Fibroblast of pulmonary artery (primary cell): ENCODE measurements at places on chromosomes 3 and 15.

DNA sequence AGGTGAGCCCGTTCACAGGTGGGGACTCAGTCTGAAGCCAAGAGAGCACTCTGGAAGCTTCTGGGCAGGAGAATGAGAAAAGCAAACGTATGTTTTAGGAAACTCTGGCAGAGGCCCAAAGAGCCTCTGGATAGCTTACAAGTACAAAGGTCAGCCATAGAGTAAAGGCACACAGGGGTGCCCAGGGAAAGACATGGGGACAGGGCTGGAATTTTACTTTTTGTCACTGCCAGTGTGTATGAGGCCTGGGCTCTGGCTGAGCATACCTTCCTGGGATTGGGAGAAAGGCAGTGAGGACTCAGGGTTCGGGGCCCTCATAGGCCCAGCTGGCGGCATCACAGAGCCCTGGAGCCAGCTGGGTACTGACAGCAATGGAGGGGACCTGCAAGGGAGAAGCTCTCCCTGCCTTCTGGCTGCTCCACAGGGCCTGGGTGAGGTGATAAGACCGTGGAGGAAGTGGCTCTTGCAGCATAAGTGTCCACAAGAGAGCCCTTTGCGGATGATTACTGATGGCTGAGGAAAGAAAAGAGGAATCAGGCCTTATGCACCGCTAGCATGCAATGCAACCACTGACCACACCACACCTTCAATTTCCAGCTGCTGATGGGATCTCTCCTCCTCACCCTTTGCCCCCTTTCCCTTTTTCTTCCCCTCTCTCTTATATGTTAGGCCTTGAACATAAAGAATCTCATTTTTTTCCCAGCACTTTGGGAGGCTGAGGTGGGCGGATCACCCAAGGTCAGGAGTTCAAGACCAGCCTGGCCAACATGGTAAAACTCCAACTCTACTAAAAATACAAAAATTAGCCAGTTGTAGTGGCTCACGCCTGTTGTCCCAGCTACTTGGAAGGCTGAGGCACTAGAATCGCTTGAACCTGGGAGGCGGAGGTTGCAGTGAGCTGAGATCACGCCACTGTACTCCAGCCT is 25.1 kb upstream of the BCL2L10 start:
- DNase-seq: no peak

DNA sequence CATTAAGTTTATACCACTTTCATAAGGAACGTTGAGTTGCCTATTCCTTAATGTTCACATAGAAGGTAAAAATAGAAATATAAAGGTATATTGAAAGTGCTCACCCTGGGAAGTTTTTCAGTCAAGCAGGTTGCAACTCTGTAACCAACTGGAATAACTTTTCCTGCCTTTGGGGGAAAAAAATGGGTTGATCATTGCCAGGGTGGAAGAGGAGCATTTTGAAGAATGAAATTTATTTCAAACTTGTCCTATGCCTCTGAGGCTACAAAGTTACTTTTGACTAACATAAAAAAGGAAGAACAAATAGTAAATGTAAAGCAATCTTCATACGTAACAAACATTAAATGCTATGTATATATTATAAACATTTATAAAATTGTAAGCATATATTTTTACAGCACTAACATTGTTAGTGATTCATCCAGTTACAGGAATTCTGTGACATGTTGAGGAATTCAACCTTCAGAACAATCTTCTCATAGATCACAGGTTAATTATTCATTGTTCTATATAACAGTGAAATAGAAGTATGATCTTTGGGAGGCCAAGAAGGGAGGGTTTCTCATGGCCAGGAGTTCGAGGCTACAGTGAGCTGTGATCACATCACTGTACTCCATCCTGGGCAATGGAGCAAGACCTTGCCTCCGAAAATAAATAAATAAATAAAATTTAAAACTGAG is 13.5 kb downstream of the EFHB start:
- no peak for DNase-seq

DNA sequence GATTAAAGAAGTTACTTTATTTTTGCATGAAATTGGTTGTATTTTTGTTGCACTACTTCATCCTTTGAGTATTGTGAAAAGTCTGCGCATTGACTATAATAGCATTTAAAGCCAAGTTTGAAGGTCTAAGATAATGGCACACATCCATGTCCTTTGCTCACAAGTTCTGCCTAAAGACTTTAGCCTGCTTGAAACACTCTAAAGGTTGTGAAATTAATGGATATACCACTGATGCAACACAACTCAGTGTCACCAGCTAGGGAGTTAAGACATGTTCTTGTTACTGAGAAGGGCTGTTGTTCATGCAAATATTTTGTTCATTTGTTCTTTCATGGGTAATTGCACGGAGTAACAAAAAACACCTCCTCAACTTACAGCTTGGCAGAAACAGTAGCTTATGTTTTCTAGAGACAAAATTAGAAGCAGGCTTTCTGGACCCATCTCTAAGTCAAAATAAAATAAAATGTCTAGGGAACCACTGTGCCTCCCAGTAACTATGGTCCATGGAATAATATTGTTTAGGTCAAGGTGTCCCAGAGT is 83.9 kb downstream of the PPARG start:
- DNase-seq: peak; percentile 58

DNA sequence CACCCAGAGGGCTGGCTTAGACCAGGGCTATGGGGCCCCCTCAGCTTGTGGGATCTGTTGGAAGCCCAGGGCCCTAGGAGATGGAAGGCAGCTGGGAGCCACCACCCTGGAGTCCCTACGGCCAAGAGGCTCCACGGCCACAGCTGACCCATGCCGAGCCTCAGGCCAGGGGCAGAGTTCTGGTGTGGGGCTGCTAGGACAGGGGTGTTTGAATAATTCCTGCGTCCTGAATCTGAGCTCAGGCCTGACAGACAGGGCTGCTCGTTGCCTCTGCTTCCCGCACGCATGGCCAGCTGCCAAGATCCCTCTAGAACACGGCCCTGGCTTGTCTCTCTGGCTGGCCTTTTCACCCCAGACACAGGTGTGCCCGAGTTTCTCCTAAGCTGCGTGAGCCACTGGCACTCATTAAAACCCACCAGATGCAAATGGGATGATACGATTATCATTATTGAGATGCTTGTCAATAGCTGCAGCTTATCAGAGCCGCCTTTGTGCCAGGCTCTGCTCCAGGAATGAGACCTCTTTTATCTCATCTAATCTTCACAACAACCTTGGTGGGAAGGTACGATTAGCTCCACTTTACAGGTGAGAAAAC is 70.2 kb downstream of the EFCAB12 start:
- DNase-seq: no peak

- DNase-seq: no peak
Observed at GRCh38 chr3:193305356-193305755, 64.3 kb downstream of the PLAAT1 start.

GRCh38 chr3:61331929-61332552 is 80.8 kb upstream of the FHIT start:
- DNase-seq: no peak

GRCh38 chr15:65630760-65631159 is 9.0 kb downstream of the SLC24A1 start:
- no peak for DNase-seq

DNA sequence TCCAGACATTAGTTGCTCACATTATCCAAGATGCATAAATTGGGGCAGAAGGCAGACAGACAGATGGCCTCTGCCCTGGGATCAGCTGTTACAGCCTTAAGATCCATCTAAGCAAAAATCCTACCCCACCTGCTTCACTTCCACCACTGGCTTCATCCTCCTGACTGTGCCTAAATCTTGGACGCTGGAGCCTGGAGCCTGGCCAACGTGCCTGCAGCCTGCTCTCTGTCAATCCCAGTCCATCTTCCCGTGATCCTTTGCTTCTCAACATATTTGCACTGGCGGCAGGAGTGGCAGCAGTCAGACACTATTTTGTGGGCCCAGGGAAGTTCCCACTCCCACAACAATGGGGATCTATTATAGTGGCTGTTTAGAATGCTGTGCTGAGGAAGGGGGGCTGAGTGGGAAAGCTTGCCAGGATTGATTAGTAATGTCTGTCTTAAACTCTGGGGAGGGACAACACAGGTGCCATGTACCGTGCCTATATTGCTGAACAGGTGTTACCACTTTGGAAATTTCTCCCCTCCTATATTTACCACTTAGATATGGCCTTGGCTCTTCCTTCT is 121.2 kb downstream of the MEGF11 start:
- DNase-seq: no peak
